ENCODE measurements at places on chromosomes 5 and 9. TPM values are rescaled to one million over a fixed set of nuclear protein-coding genes. Genes with fewer than 3 reads are reported as not detected.

BRINP1 gene
- total RNA-seq, result 0.49 TPM

LNPEP gene
- total RNA-seq, result 33.9 TPM

SLC22A4 gene
- total RNA-seq, result 1.7 TPM

PTGS1 gene
- 12.0 TPM for total RNA-seq

- DNase-seq, result no peak
Measured at GRCh38 chr5:136427426-136427825, 62.1 kb upstream of the TRPC7 start.

GRCh38 chr5:180807654-180808414 lies 5.2 kb upstream of the MGAT1 start:
- DNase-seq, result no peak

DNA sequence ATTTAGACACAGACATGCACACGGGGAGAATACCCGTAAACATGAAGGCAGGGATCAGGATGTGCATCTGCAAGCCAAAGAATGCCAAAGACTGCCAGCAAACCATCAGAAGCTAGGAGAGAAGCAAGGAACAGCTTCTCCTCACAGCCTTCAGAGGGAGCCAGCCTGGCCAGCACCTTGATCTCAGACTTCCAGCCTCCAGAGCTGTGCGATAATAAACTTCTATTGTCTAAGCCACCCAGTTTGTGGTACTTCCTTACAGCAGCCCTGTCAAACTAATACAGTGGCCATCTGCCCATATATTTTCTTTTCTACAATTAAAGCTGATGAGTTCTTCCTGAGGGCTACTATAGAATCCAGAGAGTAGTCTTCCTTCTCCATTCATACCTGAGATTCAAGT lies 135.0 kb downstream of the SNCAIP start:
- no peak for DNase-seq

DNA sequence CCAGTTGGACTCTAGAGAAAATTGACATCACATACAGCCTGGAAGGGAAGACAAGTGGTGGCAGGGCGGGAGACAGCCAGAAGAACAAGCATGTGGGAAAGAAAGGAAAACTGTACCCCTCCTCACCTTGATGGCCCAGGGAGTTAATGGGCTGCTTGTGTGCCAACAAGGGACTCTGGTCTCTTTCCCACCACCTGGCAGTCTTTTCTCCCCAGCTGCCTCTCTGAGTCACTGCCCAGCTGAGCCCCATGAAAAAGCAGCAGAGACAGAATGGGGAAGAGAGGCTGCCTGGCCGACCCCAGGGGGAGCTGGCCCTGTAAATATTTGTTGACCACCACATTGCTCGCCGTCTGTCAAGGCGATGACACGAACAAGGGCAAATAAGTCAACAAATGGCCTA lies 359.4 kb downstream of the ENC1 start:
- DNase-seq, result no peak

GRCh38 chr5:100965291-100965690 lies 62.2 kb upstream of the ST8SIA4 start:
- DNase-seq, result no peak

- no peak for DNase-seq
Measured at GRCh38 chr9:100474082-100474923, 1.4 kb downstream of the TMEFF1 start.

- no peak for DNase-seq
Measured at GRCh38 chr9:121981118-121981883, 111.8 kb downstream of the TTLL11 start.

GRCh38 chr9:109906766-109907382 lies 126.9 kb downstream of the PALM2AKAP2 start:
- DNase-seq, result no peak

DNA sequence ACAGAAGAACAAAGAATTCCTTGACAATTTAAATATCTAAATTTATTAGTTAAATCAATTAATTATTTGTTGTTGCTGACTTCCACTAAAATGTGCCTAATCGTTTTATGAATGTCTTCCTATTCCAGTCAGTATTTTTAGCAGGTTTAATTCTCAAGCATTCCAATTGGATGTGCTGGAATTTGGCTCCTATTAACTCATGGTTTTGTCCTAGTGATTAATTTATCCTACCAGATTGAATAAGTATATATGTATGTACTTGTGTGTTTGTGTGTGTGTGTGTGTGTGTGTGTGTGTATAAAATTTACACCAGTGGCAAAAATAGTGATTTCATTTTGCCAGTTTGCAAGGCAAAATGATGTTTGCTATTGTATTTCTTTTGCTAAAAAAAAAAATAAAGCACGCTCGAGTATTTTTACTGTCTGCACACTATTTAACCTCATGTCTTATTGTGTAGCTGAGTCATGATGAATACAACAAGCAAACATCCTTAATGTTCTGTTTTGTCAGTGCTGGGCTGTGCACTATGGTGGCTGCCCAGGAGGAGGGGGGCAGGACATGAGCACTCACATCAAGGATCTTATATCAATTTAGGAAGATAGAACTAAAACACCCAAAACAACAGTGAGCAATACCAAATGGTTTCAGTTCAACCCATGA lies 375.5 kb downstream of the PDE4D start:
- no peak for DNase-seq

- DNase-seq, result no peak
Measured at GRCh38 chr5:1437876-1438559, 7.2 kb downstream of the SLC6A3 start.

- DNase-seq, result no peak
Measured at GRCh38 chr5:157917899-157918809, 59.2 kb upstream of the CLINT1 start.

- DNase-seq, result no peak
Measured at GRCh38 chr5:119286511-119287488, 69.0 kb upstream of the TNFAIP8 start.

GRCh38 chr9:37927132-37927531 lies 23.2 kb upstream of the SLC25A51 start:
- no peak for DNase-seq
